ENCODE measurements at places on chromosomes 12 and 14.

- no peak for DNase-seq
These were observed 1.3 kb downstream of the CLEC9A start for GRCh38 chr12:10031771-10032175.

- DNase-seq, result no peak
These were observed 13.4 kb downstream of the PSEN1 start for GRCh38 chr14:73149753-73150152.

GRCh38 chr14:35114036-35114435 lies 7.8 kb downstream of the PPP2R3C start:
- DNase-seq, result no peak

GRCh38 chr12:130909111-130909510 lies 37.2 kb downstream of the RAN start:
- no peak for DNase-seq

GRCh38 chr12:57135527-57136326 lies 7.4 kb downstream of the LRP1 start:
- DNase-seq, result no peak

DNA sequence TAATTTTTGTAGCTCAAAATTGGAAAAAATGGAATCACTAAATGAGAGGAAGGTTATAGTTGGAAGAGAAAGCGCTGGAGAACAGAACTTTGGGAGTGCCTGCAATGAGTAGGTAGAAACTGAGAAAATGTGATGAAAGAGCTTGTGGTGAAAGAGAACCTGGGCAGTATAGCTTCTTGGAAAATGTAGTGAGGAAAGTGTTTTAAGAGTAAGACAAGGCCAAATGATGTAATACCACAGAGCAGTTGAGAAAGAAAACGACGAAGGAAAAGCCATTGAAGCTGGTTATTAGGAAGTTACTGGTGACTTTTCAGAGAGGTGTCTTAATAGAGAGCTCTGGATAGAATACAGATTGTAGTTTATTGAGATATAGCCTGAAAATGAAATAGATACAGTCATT lies 255.3 kb downstream of the AEBP2 start:
- DNase-seq, result no peak

DNA sequence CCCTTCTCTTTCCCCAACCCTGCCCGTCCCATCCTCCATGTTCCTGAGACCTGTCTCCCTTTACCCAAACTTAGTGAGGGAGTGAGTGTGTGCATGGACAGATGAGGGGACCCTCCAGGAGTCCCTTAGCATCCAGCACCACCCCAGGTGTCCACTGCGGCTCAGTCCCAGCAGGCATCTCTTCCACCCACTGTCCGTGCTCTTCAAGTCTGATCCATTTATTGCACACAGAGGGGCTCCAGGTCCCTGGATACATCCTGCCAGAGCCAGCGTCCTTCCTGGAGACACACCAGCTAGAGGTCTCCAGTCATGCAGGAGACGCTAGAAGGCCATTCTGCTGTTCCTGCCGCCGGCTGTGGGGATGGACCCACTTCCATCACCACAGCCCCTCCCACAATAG lies 239.2 kb downstream of the ADGRD1 start:
- DNase-seq, result no peak

DNA sequence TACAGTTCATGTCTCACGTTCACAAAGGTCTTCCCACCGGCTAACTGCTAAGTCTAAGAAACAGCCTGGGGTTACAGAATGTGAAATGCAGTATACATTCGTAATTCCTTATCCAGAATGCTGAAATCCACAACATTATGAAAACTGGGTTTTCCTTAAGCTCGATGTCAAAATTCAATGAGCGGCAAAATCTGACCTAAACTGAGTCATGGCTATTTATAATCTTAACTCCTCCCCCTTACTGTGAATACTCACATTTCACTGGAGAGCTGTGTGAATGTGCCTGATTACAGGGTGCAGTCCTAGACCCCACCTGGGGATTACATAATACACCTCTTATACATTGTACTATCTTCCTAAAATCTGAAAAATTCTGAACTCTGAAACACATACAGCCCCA lies 35.3 kb downstream of the STX2 start:
- no peak for DNase-seq

DNA sequence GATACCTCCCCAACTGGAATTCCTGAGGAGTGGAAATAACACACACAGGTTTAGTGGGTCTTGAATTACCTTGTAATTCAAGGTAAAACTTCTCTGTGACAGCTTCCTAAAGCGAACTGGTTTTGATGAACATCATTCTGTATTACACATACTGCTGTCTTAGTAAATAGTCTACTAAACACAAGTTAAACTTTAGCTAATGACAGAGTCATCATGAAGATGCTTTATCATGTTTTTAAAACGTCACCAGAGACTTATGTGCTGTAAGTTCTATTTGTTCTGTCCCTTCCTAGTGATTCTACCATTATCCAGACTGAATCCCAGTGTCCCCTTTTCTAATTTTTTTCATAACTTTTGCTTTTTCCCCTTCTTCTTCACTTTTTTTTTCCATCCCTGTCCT lies 11.6 kb upstream of the GXYLT1 start:
- DNase-seq, result no peak

DNA sequence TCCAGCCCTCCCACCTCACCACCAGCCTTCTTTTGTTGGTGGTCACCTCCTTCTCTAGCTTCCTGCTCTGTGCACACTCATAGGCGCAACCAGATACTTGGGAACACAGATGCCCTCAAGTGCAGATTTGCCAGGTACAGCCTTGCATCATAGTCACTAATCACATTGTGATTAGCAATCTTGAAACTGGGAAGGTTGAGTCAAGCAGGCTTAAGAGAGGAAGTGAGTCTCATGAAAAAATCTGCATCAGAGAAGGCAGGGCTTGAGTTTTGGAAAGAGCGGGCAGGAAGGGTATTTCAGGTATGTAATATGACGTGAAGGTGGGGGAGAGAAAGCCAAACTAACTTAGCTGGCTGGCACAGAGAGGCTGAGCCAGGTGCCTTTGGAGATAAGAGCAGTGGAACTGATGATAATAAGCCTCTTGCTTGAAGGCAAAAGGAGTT lies 2.7 kb upstream of the RABGGTA start:
- DNase-seq, result no peak

DNA sequence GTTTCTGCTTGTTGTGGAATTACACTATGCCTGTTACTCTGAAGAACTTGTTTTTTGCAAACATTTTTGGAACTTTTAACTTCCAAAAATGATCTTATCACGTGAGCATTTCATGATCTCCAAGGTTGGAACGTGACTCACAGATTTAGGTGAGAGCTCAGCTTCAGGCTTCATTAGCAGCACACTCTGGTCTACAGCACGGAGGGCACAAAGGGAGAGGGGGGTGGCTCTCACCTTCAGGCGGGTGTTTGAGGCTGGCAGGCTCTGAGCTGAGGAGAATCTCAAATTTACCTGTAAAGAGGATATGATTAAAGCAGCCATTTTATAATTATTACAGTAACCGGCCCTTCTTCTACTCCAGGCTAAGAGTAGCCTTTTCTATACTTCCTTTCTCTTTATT lies 45.3 kb upstream of the PZP start:
- no peak for DNase-seq

- no peak for DNase-seq
These were observed 4.3 kb upstream of the RAD52 start for GRCh38 chr12:953776-954175.

- no peak for DNase-seq
These were observed 76.6 kb upstream of the PPFIA2 start for GRCh38 chr12:81835783-81836182.

DNA sequence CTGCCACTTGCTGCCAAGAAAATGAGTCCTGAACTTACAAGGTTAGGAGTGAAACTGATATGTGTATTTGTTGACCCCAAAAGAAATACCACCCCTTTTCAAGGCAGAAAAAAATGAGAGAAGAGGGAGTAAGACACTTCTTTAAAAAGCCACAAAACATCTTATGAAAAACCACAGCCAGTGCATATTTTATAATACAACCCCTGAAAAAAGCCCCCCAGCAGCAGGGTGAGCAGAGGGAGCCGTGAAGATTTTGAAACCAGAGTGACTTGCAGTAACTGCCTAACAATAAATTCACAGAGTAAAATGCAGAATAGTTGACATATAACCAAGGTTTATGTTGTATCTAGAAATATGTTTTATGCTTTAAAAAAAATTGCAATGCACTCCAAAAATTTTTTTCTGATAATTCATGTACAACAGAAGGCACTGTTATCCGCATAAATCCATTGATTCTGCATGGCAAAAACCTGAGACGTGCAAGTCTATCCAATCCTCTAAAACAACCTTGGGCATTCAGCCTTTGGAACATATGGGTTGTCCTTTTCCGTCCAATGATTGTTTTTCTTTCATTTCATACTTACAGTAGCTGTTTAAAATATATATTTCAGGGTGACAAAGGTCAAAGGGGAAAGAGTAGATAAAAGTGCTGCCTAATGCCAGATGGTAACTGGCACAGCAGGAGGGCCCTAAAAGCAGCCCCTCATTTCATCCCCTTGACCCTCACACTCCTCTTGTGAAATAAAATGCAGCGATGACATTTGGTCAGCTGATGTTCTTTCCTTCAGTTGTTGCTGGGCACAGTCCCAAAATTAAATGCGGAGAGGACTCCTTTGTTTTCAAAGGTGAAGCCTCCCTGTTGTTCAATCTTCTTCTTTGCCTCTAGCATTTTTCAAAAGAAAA lies 65.3 kb downstream of the IPO8 start:
- no peak for DNase-seq

DNA sequence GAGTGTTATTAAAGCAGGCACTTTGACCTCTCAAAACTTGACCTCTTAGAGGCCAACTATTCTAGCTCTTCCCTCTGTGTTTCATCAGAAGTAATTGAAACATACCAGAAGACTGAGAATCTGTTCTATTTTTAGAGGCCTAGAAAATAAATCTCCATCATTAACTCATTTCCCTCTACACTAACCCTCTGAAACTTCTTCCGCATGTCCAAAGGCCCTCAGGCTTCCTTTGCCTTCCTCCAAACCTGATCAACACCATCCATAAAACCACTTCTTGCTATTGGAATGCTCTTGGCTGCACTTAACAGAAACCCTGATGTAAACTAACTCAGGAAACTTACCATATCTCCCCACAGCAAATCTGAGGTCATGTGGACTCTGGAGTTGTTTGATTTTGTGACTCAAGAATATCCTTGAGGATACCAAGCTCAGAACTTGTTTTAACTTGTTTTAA lies 196.4 kb downstream of the RPAP3 start:
- DNase-seq, result no peak

- no peak for DNase-seq
These were observed 8.1 kb downstream of the ARF6 start for GRCh38 chr14:49900973-49901372.

DNA sequence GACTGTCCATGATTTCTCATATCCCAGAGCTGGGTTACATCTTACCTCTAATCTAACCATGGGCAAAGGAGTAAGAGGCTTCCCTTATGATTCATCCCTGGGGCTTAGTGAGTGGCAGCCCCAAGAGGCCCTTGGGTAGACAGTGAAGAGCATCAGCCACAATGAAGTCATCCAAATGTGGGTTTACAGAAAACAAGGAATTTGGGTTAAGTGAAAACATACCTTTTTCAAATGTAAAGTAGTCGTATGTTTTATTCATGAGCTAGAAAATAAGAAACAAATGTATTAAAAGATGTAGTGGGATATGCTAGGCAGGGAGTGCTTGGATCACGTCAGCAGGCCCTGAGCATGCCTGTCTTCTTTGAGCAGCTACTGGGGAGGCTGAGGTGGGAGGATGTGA lies 54.0 kb upstream of the ELK3 start:
- no peak for DNase-seq

DNA sequence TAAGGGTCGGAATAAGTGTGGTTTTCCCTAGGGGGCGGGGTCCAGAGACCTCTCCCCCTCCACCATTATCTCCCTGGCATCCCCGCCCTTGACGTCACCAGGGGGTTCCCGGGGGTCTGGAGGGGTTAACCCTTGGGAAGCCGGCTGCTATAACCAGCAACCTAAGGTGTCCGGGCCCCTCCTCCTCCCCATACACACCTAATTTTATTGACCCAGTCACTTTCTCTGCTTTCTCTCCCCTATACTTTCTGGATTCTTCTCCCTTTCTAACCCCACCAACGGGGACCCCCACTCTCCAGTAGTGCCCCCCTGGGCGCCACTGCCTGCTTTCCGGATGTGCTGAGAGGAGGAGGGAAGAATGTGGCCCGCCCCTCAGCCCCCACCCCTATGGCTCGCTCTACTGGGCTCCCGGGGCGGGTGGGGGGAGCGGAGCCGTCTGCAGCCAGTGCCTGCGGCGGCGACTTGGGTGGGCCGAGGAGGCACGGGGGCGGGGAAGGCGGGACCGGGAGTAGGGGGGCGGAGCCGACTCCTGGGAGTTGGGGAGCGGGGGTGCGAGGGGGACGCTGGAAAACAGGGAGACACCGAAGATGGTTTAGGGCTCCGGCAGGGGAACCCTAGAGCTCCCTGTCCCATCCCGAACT lies 1.8 kb downstream of the GLI1 start:
- no peak for DNase-seq

DNA sequence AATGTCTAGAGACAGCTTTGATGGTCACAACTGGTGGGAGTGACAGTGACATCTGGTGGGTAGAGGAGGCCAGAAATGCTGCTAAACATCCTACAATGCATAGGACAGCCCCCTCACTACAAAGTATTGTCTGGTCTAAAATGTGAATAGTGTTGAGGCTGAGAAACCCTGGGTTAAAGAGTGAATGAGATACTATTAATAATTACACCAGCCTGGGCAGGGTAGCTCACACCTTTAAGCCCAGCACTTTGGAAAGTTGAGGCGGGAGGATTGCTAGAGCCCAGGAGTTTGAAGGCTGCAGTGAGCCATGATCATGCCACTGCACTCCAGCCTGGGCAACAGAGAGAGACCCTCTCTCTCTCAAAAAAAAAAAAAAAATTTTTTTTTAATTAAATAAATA lies 11.1 kb downstream of the SVOP start:
- no peak for DNase-seq

- no peak for DNase-seq
These were observed 114.4 kb downstream of the SCN8A start for GRCh38 chr12:51705450-51705849.

DNA sequence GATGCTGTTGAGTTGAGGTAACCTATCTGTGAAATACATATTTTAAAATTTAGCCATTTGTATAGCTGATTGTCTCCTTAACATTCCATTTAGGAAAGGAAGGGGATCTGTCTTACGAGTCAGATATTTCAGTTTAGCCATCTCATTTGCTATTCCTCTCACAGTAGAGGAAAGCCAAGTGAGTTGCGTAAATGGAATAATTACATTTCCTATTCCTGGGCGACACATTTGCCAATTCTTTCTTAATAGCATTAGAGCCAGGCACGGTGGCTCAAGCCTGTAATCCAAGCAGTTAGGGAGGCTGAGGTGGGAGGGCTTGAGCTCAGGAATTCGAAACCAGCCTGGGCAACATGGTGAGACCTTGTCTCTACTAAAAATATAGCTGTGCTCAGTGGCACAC lies 116.3 kb downstream of the TMX1 start:
- DNase-seq, result no peak

DNA sequence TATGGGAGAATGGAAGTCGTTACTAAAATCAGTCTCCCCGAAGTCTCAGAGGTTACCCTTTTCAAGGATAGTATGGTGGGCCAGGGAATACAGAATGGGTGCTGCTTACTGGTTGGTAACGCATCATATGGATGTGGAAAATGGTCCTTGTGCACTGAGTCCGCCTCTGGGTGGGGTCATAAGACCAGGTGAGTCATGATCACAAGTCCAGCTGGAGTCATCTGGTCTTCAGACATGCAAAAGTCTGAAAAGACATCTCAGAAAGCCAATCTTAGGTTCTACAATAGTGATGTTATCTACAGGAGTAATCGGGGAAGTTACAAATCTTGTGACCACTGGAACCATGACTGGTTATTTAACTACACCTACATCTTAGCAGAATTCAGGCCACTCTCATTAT lies 71.9 kb upstream of the TCL1B start:
- DNase-seq, result no peak

GRCh38 chr14:85315733-85316290 lies 214.1 kb upstream of the FLRT2 start:
- no peak for DNase-seq
